CD4-positive, alpha-beta memory T cell (primary cell): ENCODE measurements at places on chromosomes 6 and 20.
A peak's percentile ranks its signal among the peaks of the same experiment; 100 is the strongest.

DNA sequence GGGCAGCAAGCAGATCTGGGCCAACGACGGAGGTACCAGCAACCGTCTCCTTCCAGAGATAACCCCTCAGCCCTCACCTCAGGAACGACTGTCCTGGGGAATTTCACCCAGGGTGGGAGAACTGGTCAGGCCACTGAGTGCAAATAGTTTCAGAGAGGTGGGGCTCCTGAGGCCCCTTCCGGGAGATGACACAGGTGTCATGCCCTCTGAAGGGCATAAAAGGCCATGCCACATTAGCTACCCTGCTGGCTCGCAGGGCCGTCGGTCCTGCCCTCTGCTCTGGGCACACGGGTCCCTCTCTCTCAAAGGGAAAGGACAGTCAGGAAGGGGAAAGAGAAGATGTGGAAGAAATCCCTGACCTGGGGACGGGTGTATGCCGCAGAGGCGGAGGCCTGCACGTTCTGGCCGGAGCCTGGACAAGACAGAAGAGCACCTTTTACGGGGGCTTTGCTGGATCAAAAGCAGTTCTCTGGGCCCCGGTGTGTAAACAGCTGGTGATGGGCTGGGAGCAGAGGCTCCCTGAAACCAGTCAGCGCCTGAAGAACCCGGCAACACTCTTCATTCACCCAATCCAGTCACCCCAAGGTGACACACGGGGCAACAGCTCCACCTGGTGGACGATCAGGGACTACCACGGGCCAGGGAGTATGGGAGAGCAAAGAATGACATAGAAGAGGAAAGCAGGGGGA is 6.4 kb upstream of the TAF8 start:
- peak; percentile 86 for DNase-seq

- no peak for DNase-seq
Measured at GRCh38 chr6:14757418-14757817, 488.5 kb upstream of the JARID2 start.

- DNase-seq = no peak
Measured at GRCh38 chr20:19688031-19688806, 69.8 kb upstream of the RIN2 start.

GRCh38 chr20:58832457-58832856 is 18.2 kb downstream of the GNAS-AS1 start:
- no peak for DNase-seq

DNA sequence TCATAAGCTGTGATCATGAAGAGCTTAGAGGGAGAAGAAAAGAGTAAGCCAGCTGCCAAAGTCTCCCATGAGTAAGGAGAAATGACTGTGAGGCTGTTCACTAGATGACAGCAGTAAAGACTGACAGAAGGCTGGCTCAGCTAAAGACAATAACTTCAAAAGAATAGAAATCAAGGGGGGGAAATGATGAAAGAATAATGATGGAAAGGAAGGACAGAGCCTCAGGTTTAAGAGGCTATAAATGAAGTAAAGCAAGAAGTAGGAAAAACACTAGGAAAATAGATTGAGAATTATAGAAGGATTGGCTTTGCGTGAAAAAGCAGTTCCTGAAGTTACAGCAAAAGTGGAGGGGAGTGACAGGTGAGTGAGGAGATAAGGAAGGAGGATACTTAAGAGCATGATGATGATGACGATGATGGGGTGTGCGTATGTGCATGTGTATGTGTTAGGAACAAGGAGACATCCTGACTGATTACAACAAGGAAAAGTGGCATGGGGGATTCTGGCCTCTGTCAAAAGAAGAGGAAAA is 48.2 kb downstream of the HBS1L start:
- no peak for DNase-seq

DNA sequence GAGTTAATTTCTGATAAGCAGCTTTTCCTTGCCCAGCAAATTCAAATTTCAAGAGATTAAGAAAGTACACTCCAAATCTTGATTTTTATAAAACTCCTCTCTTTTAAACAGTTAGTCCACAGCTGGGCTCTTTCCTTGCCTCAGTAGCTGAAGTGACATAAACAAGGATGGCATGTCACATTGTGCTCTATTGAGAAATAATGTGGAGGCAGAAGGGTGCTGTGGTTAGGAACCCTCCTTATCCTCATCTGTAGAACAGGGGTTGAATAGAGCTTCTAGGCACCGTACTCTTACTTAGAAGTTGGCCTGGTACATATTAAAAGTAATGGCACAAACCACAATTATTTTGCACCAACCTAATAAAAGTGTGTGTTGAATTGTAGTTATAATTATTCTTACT is 70.3 kb downstream of the RSPO3 start:
- no peak for DNase-seq

GRCh38 chr6:47302043-47302442 is 7.7 kb downstream of the TNFRSF21 start:
- no peak for DNase-seq

DNA sequence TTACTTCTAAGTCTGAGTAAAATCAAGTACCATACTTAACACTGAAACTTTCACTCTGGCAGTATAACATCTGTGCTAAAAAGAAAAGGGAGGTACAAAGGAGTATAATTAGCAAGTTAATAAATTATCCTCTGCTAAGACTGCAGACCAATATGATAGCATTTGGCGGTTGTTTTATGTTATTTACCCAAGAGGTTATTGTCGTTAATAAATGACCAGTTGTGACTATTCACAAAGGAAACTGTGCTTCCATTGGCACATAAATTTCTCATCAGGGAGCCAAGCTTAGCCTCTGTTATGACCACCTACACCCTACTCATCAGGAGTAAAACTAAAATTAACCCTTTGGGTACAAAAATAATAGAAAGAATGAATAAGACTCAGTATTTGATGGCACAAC is 86.5 kb downstream of the CRYBG1 start:
- no peak for DNase-seq

- no peak for DNase-seq
Measured at GRCh38 chr20:18138639-18139583, 1.2 kb downstream of the KAT14 start.

GRCh38 chr6:151452750-151453427 is 963 bp upstream of the RMND1 start:
- no peak for DNase-seq

GRCh38 chr6:127247114-127248096 is 19.3 kb upstream of the RNF146 start:
- DNase-seq = no peak

GRCh38 chr6:76250666-76251065 is 178.2 kb upstream of the IMPG1 start:
- no peak for DNase-seq

- DNase-seq = no peak
Measured at GRCh38 chr6:156337801-156338200, 439.4 kb upstream of the ARID1B start.

DNA sequence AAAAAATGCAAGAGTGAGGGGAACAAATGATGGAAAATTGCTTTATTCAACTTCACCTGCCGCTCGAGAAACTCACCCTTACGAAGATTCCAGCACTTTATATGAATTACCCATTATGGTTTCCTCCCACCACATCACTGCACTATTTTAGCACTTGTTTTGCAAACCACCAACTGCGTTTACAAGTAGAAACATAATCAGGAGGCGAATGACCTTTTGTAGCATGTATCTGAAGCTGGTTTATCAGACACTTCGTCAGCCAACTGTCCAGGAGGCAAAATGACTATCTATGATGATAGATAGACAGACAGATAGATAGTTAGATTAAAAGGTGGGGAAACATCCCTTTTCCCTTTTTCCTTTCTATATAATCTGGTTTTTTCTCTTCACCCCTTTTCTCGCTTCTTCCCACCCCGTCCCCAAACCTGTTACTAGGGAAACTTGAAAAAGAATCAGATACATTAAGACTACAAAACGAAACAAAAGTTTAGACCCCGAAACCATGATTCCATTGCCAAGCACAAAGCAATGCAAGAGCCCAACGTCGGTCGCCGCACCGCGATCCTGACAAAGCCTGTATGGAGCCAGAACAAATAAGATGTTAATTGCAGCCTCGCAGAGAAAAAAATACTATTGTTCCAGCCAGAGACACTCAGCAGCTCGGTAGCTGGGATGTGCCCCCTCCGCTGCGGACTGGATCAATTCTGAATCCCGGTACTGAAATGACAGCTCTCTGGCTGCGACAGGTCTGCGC is 933 bp upstream of the ADGRB3 start:
- peak; percentile 2 for DNase-seq

DNA sequence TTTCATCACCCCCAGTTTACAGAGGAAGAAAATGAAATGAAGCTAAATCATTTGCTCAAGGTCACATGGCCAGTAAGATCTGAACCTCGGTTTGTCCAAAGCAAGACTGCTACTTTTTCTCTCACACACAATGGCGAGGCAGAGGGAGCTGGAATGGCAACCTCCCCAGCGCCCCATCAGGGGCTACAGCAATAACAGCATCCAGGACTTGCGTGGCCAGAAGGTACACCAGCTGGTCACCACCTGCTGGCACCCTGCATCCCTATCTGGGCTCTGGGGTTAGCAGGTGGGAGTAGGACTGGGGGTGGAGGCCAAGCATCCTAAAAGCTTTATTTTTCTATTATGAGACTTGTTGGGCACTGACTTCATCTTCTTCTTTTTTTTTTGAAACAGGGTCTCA is 41.3 kb downstream of the TTI1 start:
- no peak for DNase-seq

DNA sequence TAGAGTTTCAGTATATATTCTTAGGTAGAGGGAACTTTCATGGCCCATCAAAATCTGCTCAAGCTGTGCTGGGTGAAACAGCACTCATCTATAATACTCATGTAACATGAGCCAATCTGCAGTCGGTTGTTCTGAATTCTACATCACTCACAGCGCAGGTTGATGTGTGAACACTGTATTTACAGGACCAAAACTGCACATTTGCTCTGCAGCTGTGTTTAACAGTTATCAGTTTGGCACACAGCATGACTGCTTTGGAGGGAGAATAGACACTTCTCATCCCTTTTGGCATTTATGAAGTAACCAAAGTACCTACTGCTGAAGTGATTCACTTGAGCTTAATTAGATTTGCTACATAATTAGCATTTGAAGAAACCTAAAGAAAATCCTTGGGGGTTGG is 225.1 kb downstream of the BCKDHB start:
- no peak for DNase-seq

- DNase-seq = no peak
Measured at GRCh38 chr20:47914792-47915191, 129.5 kb upstream of the SULF2 start.

- no peak for DNase-seq
Measured at GRCh38 chr6:160167604-160168399, 46.2 kb downstream of the SLC22A1 start.

GRCh38 chr6:26550250-26550993 is 12.3 kb downstream of the HMGN4 start:
- no peak for DNase-seq

GRCh38 chr6:78746457-78746856 is 120.9 kb upstream of the IRAK1BP1 start:
- DNase-seq = no peak

DNA sequence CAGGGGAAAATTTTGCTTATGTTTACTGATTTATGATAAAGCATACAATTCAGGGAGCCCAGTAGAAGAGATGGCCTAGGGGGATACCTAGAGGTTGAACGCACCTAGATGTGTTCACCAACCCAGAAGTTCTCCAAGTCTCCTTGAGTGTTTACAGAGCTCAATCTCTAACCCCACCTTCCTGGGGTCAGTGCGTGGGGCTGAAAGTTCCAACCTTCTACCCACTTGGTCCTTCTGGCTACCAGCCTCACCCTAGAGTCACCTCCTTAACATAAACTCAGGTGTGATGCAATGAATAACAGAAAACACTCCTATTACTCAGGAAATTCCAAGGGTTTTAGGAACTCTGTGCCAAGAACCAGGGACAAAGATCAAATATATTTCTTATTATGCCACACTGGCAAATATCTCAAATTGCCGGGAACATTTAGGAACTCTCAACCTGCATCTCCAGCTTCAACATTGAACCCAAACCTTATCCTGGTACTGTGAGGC is 26.4 kb downstream of the AFG1L start:
- no peak for DNase-seq

DNA sequence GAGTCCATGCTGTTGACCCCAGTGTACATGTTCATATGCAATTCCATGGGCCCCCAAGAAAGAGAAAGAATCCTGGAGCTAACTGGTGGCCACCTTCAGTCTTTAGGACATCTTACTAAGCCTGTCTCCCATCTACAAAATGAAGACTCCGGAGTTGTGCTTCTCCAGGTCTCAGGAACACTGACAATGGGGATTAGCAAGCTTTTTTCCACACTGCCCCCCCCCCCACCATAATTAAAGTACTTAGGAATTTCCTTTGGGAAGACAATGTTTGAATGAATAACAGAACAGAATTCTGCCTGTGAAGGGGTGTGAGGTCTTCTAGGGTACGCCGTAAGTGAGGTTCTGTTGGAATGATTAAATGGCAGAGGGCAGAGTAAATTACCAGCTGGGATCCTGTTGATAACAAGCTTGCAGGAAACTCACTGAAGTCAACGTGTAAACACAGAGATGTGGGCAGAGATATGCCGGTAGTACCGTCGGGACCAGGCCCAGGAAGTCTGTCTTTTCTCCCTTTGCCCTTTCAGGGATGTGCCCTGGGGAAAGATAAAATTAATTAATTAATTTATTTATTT is 63.1 kb downstream of the ANKRD6 start:
- DNase-seq = no peak

GRCh38 chr6:110324548-110324947 is 33.6 kb downstream of the METTL24 start:
- DNase-seq = no peak

GRCh38 chr6:149089510-149089909 is 228.0 kb upstream of the TAB2 start:
- DNase-seq = no peak

GRCh38 chr6:85669735-85670194 is 27.1 kb upstream of the SYNCRIP start:
- peak; percentile 59 for DNase-seq

- DNase-seq = no peak
Measured at GRCh38 chr6:8166156-8166555, 63.8 kb upstream of the EEF1E1 start.

DNA sequence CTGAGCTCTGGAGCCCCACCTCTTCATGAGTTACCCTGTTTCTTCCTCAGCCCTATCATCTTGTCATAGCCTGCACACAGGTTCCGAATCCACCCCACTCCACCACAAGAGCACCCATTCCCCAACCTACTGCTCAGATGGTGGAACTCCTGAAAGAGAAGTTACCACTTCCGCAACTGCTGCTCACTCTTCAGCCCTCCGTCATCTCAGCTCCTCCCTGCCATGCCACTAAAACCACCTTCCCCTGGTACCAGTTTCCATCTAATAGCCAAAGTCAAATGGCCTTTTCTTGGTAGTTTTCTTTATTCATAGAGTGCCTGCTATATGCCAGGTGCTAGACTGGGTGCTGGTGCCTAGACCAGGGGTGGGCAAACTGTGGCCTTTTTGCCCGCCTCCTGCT is 3.9 kb downstream of the RAB22A start:
- peak; percentile 10 for DNase-seq

GRCh38 chr6:31767096-31767645 is 4.7 kb downstream of the SAPCD1 start:
- DNase-seq = no peak

GRCh38 chr6:25302151-25302550 is 23.0 kb downstream of the CARMIL1 start:
- DNase-seq = no peak
